ENCODE measurements at places on chromosomes 5 and 9. TPM values are rescaled to one million over a fixed set of nuclear protein-coding genes. Genes with fewer than 3 reads are reported as not detected.
A peak's percentile ranks its signal among the peaks of the same experiment; 100 is the strongest.

DNA sequence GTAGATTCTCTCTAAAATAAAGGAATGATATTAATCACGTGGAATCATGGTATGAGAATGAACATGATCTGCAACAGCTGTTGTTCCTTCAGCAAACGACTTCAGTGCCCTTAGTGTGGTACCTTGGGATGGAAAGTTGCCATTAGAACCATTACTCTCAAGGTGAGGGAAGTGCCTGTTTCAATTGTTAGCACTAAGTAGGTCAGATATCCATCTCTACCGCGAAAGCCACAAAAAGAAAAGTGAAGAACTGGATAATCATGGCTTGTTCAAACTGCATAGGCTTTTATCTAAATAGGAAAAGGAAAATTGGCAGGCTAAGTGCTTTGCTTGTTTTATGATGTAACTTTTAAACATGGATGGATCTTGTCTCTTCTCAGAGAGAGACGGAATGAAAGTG lies 380.7 kb downstream of the MRPS30 start:
- DNase-seq: no peak
- no peaks in the 10 kb centered on the region for H3K4me1 ChIP-seq

DNA sequence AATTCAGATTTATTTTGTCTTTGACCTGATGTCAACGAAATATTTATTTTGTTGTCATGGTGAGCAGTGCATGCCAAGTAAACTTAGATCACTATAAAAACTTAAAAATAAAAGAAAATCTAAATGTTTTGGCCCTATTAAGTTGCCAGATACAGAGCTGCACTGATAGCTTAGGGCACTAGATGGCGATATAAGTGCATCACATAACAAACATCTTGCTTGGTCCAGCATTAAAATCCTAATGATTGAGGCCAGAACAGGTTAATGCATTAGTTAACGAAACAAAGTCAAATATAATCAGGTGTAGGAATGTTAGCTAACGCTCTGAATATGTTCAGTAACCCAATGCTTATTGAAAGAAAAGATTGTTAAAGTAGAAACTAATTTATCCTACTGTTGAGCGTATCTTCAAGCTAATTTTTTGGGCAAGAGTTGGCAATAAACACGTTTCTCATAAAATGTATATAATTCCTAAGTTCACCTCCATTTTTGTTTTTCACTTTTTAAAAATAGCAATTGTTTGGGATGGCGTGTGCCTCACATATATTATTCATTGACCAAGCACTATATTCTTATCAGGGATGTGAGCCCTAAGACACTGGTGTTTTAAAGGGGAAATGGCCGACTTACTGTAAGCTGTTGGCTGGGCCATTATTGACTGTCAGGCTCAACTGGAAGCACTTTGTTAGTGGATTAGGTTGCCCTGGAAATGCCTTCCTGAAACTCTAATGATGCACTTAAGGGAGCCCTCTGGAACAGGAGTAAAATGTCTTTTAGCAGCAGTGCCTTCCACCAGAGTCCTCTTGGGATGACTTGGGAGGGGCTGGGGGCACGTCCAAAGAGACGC lies 33.3 kb downstream of the KCTD16 start:
- H3K4me1 ChIP-seq: peaks cover 16% of the 10 kb centered on the region
- peaks cover 16% of the 10 kb centered on the region for H3K27me3 ChIP-seq

DNA sequence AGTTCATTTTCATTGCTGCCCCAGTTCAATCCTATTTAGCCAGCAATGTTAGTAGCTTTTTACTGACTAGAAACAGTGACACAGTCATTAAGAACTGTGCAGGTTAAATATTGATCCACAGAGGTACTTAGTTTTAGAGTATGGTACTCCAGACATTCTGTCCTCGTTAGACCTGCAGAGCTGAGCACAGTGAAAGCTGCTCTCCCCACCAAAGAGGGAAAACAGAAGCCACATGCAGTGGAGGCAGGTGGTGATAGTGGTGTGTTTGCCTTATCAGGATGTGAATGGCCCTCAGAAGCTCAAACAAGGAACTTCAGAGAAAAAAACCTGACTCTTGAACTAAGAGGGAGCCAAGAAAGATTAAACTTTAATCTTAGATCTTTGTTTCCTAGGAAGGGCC lies 75.5 kb downstream of the UNC13B start:
- no peaks in the 10 kb centered on the region for H3K4me1 ChIP-seq
- H3K27ac ChIP-seq: no peak overlapping the region
- peaks cover 6% of the 10 kb centered on the region for H3K36me3 ChIP-seq
- no peak for DNase-seq
- H3K27me3 ChIP-seq: no peaks in the 10 kb centered on the region

GRCh38 chr9:109745335-109746283 lies 34.4 kb upstream of the PALM2AKAP2 start:
- H3K4me3 ChIP-seq: peak overlapping the region; percentile 31
- no peaks in the 10 kb centered on the region for H3K27me3 ChIP-seq
- H3K36me3 ChIP-seq: no peaks in the 10 kb centered on the region
- H3K27ac ChIP-seq: peak overlapping the region; percentile 77

DNA sequence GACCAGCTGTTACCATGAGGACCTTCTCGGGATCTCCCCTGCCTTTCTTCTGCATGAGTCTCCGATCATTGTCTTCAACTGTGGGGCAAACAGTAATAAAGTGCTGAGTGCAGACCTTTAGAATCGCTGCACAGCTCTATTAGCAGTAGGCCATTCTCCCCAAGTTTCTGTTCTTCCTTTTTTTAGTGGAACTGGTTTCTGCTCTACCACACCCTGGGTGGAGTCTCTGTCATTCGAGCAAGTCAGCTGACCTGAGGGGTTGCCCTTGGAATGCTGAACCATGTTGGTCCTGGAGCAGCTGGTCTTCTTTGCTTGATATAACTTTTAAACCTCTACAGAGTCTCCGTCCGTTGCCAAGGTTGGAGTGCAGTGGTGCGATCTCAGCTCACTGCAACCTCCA lies 33.4 kb upstream of the GNPDA1 start:
- DNase-seq: no peak
- H3K27me3 ChIP-seq: no peaks in the 10 kb centered on the region
- no peak overlapping the region for H3K27ac ChIP-seq
- H3K4me3 ChIP-seq: no peak overlapping the region
- no peaks in the 10 kb centered on the region for H3K36me3 ChIP-seq

OR13C2 gene
- not detected for total RNA-seq

TIMD4 gene
- total RNA-seq: not detected

FBP2 gene
- not detected for total RNA-seq

IL13 gene
- not detected for total RNA-seq

All from chondrocyte (in vitro differentiated cells).